Aorta (tissue), 5 donors: ENCODE measurements at places on chromosomes 3 and 15.

- no peak overlapping the region for H3K4me3 ChIP-seq
- H3K4me1 ChIP-seq: peaks cover 4% of the 10 kb centered on the region
- H3K27me3 ChIP-seq: no peaks in the 10 kb centered on the region
- no peaks in the 10 kb centered on the region for H3K36me3 ChIP-seq
- no peak overlapping the region for H3K27ac ChIP-seq
- DNase-seq: no peak
Observed at GRCh38 chr3:37099469-37099868, 74.9 kb downstream of the LRRFIP2 start.

- no peak for DNase-seq
- H3K4me3 ChIP-seq: no peak overlapping the region
- H3K36me3 ChIP-seq: no peaks in the 10 kb centered on the region
- no peak overlapping the region for H3K27ac ChIP-seq
Observed at GRCh38 chr3:20622304-20622703, 436.3 kb upstream of the SGO1 start.

GRCh38 chr3:194951931-194952582 lies 266.4 kb downstream of the FAM43A start:
- no peaks in the 10 kb centered on the region for H3K36me3 ChIP-seq
- H3K4me1 ChIP-seq: no peaks in the 10 kb centered on the region
- H3K4me3 ChIP-seq: no peak overlapping the region
- no peaks in the 10 kb centered on the region for H3K27me3 ChIP-seq

GRCh38 chr15:93111451-93111850 lies 22.4 kb upstream of the RGMA start:
- DNase-seq: no peak
- no peaks in the 10 kb centered on the region for H3K27me3 ChIP-seq
- no peaks in the 10 kb centered on the region for H3K36me3 ChIP-seq
- H3K27ac ChIP-seq: no peak overlapping the region
- H3K4me3 ChIP-seq: no peak overlapping the region
- no peaks in the 10 kb centered on the region for H3K4me1 ChIP-seq

GRCh38 chr3:99242271-99242670 lies 340.8 kb upstream of the DCBLD2 start:
- H3K27me3 ChIP-seq: no peaks in the 10 kb centered on the region
- H3K36me3 ChIP-seq: no peaks in the 10 kb centered on the region
- peak overlapping the region; percentile 87 for H3K27ac ChIP-seq
- no peak for DNase-seq
- no peak overlapping the region for H3K4me3 ChIP-seq
